ENCODE measurements at places on chromosomes 1 and 21. TPM values are rescaled to one million over a fixed set of nuclear protein-coding genes. Genes with fewer than 3 reads are reported as not detected.
A peak's percentile ranks its signal among the peaks of the same experiment; 100 is the strongest.

RGS18 gene
- 6.3 TPM for total RNA-seq

OR2W3 gene
- total RNA-seq: 0.72 TPM

ERO1B gene
- total RNA-seq: 11.1 TPM

CDA gene
- not detected for total RNA-seq

CR1 gene
- 27.6 TPM for total RNA-seq

RAD54L gene
- total RNA-seq: 0.73 TPM

GJA5 gene
- total RNA-seq: not detected

CHRNB2 gene
- not detected for total RNA-seq

CELA2A gene
- not detected for total RNA-seq

HHIPL2 gene
- total RNA-seq: 0.27 TPM

BCAN gene
- total RNA-seq: not detected

CFAP57 gene
- not detected for total RNA-seq

- H3K4me3 ChIP-seq: peak overlapping the region; percentile 71
- peaks cover 10% of the 10 kb centered on the region for H3K4me1 ChIP-seq
- H3K36me3 ChIP-seq: peaks cover 4% of the 10 kb centered on the region
- H3K27me3 ChIP-seq: peaks cover 70% of the 10 kb centered on the region
- DNase-seq: no peak
Measured at GRCh38 chr1:207959141-207959825, 48.4 kb upstream of the CD34 start.

- peak overlapping the region; percentile 91 for H3K27ac ChIP-seq
- H3K36me3 ChIP-seq: peaks cover 8% of the 10 kb centered on the region
- peak overlapping the region; percentile 25 for H3K4me3 ChIP-seq
- H3K4me1 ChIP-seq: peaks cover 23% of the 10 kb centered on the region
- no peak for DNase-seq
- no peaks in the 10 kb centered on the region for H3K27me3 ChIP-seq
Measured at GRCh38 chr21:42222386-42222785, 3.4 kb downstream of the ABCG1 start.

- no peaks in the 10 kb centered on the region for H3K27me3 ChIP-seq
- H3K4me3 ChIP-seq: no peak overlapping the region
- no peak overlapping the region for H3K27ac ChIP-seq
- no peaks in the 10 kb centered on the region for H3K4me1 ChIP-seq
Measured at GRCh38 chr21:17119466-17120297, 393.2 kb upstream of the CXADR start.

GRCh38 chr1:30323352-30323751 is 400.0 kb downstream of the MATN1 start:
- no peak overlapping the region for H3K27ac ChIP-seq
- peaks cover 53% of the 10 kb centered on the region for H3K27me3 ChIP-seq
- H3K36me3 ChIP-seq: no peaks in the 10 kb centered on the region

DNA sequence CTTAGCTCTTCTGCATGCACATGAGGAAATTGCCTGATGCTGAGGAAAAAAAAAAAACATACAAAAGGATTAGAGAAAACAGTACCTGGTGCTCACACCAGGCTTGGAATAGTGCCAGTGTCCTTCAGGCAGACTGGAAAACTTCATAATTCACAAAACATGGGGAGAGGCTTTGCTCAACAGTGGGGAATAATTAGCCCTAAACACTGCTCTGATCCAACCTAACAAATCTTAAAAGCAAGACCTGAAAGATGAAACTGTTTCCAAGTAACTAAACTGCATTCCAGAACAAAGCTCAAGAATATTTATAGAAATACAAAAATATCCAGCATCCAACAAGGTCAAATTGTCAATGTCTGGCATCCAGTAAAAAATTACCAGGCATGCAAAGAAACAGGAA is 124.8 kb downstream of the AK5 start:
- H3K36me3 ChIP-seq: peaks cover 3% of the 10 kb centered on the region
- peaks cover 5% of the 10 kb centered on the region for H3K4me1 ChIP-seq
- no peaks in the 10 kb centered on the region for H3K27me3 ChIP-seq
- no peak for DNase-seq
- H3K4me3 ChIP-seq: no peak overlapping the region
- no peak overlapping the region for H3K27ac ChIP-seq

GRCh38 chr1:61056573-61057439 is 25.6 kb upstream of the NFIA start:
- no peak for DNase-seq
- H3K27ac ChIP-seq: no peak overlapping the region
- H3K27me3 ChIP-seq: peaks cover 32% of the 10 kb centered on the region
- H3K36me3 ChIP-seq: peaks cover 2% of the 10 kb centered on the region

DNA sequence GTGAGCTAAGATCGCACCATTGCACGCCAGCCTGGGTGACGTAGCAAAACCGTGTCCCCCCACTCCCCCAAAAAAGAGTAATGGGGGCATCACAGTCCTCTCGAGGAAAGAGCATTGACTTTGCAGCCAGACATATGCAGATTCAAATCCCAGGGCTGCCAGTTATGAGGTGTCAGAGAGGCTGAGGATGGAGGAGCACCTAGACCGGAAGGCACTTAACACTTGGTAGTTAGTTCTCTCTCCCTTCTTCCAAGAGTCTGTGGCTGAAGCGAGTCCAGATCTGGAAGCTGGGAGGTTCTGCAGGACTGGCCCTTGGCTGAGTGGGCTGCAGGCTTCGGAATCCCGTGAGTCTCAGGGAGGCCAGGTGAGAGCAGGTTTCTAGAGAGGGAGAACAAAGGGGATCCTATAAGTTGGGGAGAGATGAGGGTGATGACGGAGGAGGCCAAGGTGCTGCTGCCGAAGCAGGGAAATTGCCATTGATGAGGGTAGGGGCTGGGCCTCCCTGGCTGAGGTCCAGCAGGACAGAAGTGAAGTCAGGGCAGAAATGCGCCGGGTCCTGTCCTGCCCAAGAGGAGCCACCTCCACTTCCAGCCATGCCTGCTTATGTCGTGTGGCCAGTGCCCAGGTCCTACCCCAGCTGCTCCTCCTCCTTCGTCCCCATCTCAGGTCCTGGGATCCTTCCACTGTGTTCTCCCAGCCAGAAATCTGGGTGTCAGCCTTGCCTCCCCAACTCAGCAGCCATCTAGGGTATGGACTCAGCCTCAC is 13.3 kb upstream of the SPOCD1 start:
- H3K4me1 ChIP-seq: peaks cover 26% of the 10 kb centered on the region
- DNase-seq: no peak
- no peak overlapping the region for H3K27ac ChIP-seq
- no peak overlapping the region for H3K4me3 ChIP-seq
- no peaks in the 10 kb centered on the region for H3K36me3 ChIP-seq

DNA sequence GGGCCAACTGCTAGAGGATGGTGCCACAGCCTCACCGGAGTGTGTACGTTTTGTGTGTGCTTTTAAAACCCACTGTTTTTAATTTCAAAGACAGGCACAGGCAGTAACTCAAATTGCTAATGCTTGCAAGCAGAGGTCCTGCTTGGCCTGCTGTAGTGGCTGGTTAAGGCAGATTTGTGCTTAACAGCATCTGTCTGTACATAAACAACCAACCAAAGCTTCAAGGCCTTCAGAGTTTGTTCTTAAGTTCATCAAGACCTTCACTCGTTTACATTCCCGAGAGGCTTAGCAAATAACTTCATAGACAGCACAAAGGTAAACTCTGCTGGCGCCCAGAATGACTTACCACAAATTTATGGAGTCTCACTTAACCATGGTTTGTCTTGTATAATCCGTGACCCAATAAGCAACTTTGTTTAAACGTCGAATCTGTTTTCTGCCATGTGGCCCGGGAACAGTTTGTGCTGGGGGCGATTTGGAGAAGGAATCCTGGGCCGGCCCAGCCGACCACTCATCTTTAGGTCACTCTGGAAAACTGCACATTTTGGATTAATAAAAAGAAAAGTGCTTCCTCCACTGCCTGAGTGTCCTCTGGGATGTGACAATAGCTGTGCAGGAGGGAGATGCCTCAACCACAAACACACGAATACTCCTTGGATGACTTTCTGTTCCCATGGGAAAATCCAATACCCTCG is 58.1 kb downstream of the CAPZB start:
- H3K4me3 ChIP-seq: no peak overlapping the region

DNA sequence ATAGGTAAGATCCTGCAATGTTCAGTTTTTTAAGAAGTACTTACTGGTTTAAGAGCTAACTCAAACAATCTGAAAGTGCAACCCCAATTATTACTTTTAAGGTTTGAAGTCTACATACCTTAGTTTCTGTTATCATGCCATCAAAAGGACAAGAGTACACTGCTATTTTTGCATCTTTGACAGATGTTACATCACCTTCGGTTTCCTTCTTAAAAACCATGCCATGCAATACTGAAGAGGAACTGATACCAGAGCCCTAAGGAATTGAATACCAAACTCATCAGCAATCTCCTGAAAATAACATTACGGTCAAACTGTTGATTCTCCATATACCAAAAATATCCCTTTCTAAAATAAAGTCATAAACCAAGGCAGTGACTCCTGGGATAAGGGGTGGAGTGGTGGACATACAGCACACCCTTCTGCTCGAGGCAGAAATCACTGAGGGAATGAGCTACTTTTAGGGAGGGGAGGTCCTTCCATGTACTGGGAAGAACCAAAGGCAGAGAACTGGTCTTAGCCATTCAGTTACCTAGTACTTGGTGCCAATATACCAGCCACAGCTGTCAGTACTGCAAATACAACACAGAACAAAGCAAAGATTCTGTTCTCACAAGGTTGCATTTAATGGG is 8.5 kb downstream of the CCT8 start:
- H3K27ac ChIP-seq: peak overlapping the region; percentile 6
- peaks cover 2% of the 10 kb centered on the region for H3K4me1 ChIP-seq
- no peaks in the 10 kb centered on the region for H3K27me3 ChIP-seq
- H3K36me3 ChIP-seq: peaks cover 2% of the 10 kb centered on the region

DNA sequence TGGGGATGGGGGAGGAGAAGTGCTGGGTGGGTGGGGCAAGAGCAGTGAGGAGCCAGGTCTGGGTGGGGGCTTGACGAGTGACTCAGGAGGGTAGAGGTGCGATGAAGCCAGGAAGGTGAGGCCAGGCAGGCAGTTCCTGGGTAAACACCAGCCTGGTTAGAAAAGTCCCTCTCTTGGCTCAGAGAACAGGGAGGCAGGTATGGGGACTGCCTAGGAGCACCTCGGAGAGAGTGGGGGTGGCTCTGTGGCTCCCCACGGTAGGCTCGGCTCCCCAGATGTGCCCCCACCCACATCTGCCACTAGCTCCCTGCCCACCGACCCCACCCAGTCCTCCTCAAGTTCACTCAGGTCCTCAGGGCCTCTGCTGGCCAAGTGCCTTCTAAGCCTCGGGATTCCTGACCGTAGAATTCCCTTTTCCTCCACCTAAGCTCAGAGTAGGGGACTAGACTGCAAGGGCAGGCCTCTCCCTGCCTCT is 1.2 kb downstream of the HSPG2 start:
- peaks cover 26% of the 10 kb centered on the region for H3K27me3 ChIP-seq
- H3K4me1 ChIP-seq: peaks cover 14% of the 10 kb centered on the region
- peak overlapping the region; percentile 76 for H3K4me3 ChIP-seq
- no peak overlapping the region for H3K27ac ChIP-seq
- H3K36me3 ChIP-seq: peaks cover 4% of the 10 kb centered on the region
- no peak for DNase-seq

- H3K27ac ChIP-seq: no peak overlapping the region
- peaks cover 57% of the 10 kb centered on the region for H3K27me3 ChIP-seq
- no peak overlapping the region for H3K4me3 ChIP-seq
- peaks cover 4% of the 10 kb centered on the region for H3K4me1 ChIP-seq
Measured at GRCh38 chr1:11581445-11581991, 72.7 kb downstream of the FBXO2 start.

DNA sequence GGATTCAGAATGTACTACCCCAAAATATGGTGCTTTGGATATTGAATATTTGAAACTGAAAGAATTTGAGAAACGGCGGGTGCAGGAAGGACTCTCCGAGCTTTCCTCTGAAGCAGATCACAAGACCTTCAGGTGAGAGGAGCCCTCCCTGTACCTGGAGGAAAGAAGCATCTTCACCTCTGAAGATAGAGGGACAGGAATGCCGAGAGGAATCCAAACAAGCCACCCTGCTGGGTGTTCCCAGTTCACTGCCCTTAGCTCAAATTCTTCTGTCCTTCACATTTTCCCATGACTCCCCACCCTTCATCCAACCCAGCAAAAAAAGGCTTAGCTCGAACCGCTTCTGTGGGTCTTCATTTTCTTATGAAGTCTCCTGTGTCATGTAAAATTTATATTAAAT is 18.2 kb upstream of the PADI2 start:
- peaks cover 50% of the 10 kb centered on the region for H3K27me3 ChIP-seq
- no peak overlapping the region for H3K4me3 ChIP-seq
- peaks cover 5% of the 10 kb centered on the region for H3K36me3 ChIP-seq
- no peak overlapping the region for H3K27ac ChIP-seq

DNA sequence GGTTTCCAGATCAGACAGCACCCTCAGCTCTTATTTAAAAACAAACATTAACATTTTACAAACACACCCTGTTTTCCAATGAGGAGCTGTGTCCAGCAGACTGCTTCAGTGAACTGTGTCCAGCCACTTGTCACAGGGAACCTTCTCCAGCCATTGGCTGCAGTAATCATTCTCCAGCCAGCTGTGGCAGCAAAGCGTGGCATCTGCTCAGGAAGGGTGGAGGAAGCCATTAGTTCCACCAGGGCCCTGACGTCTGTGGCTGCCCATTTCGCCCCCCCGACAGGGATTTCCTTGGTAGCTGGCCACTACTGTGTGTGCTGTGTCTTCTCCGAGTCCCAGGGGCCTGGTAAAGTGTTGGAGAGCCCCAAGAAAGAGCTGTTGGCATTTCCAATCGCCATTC is 62.9 kb upstream of the SELENON start:
- DNase-seq: no peak
- H3K36me3 ChIP-seq: peaks cover 2% of the 10 kb centered on the region
- peaks cover 33% of the 10 kb centered on the region for H3K4me1 ChIP-seq

DNA sequence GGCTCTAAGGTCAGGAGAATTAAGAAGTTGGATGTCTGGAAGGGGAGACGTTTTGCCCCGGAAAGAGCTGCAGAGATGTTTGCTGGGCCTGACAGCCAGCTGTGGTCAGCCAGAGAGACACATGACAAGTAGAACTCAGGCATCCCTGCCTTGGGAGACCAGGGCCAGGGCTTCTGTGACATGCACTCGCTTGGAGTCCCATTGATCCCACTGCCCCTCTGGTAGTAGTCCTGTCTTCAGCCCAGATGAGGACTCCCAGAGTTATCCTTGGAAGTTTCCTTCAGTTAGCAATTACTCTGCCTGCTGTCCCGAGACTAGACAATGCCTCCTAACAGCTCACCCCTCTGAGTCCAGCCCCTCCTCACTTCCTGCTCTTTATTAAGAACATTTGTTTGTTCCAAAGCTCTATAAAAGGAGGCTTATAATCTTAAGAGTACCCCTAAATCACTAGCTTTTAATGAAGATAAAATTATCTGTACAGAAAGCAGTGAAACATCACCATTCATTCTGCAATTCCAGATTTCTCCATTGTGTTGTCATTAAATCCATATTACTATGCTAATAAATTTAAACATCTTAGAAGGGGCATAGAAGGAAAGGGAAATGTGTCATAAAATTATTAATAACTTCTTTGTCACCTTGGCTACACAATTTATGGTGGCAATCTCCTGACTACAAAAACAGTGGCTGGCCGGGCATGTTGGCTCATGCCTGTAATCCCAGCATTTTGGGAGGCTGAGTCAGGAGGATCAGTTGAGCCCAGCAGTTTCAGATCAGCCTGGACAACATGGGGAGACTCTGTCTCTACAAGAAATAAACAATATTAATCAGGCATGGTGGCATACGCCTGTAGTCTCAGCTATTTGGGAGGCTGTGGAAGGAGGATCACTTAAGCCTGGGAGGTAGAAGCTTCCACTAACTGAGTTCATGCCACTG is 94.2 kb downstream of the KCNK1 start:
- no peaks in the 10 kb centered on the region for H3K4me1 ChIP-seq
- H3K27ac ChIP-seq: no peak overlapping the region
- H3K36me3 ChIP-seq: no peaks in the 10 kb centered on the region
- no peak overlapping the region for H3K4me3 ChIP-seq

- no peak for DNase-seq
- H3K36me3 ChIP-seq: no peaks in the 10 kb centered on the region
- no peak overlapping the region for H3K4me3 ChIP-seq
- H3K4me1 ChIP-seq: no peaks in the 10 kb centered on the region
- H3K27me3 ChIP-seq: no peaks in the 10 kb centered on the region
Measured at GRCh38 chr1:70779571-70779970, 268.0 kb downstream of the PTGER3 start.
